ENCODE measurements at places on chromosomes 4 and X.

- no peak for DNase-seq
Measured at GRCh38 chr4:13548059-13548983, 4.0 kb upstream of the NKX3-2 start.

DNA sequence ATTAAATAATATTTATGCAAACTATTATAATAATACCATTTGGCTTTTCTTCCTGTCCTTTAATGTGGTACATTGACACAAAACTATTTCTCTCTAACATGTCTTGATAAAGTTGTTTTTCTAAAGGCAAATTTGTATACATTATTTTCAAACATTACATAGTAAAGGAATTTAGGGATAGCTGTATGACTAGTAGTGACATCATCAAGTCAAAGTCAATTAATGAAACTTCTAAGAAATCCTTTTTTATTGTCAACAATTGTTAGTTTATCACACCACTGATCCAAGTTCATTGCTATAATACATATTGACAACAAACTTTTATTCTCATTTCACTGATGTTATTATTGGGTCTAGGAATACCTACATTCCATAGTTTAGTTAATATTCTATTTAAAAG, 68.4 kb downstream of the TBCK start:
- DNase-seq: no peak

GRCh38 chrX:47566841-47567240, 5.8 kb downstream of the ARAF start:
- no peak for DNase-seq

DNA sequence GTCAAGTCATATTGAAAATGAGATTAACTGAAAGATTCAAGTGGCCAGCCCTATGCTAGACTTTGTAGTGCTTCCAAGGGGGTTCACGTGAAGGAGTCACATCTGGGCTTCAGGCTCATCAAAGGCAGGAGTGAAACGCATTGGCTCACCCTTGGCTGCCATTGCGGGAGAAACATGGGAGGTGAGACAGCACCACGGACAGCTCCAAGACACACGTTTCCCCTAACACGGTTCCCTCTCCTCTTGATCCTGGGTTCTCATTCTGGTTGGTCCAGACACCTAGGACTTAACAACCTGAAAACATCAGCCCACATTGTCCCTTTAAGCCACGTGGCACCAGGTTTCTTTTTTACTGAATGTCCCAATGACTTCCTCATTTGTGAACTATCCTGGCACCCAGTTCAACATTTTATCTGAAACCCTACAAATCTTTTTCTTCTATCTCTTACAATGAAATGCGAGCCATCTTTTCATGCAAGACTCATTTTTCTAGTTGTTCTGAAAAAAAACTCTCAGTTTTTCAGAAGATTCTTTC, 279.0 kb upstream of the VCX3A start:
- DNase-seq: no peak

DNA sequence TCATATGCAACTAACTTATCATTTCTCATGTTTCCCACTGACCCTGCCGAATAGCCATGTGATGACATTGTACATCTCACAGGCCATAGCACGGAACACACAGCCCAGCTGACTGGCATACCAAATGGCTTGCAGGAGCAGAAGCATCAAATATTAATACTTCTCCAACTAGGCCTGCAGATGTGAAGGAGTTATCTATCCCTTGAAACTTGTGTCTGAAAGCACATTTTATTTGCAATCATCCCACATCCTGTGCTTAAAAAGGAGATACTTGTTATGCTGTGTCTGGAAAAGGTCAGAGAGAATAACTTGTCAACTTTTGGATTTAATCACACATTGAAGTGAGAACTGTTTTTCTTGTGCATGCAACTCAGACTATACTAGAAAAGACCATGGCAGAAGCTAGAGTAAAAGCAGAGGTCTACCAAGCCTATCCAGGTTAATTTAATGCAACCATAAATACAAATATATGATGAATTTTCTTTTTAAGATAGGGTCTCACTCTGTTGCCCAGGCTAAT, 100.4 kb downstream of the IRF2 start:
- no peak for DNase-seq

DNA sequence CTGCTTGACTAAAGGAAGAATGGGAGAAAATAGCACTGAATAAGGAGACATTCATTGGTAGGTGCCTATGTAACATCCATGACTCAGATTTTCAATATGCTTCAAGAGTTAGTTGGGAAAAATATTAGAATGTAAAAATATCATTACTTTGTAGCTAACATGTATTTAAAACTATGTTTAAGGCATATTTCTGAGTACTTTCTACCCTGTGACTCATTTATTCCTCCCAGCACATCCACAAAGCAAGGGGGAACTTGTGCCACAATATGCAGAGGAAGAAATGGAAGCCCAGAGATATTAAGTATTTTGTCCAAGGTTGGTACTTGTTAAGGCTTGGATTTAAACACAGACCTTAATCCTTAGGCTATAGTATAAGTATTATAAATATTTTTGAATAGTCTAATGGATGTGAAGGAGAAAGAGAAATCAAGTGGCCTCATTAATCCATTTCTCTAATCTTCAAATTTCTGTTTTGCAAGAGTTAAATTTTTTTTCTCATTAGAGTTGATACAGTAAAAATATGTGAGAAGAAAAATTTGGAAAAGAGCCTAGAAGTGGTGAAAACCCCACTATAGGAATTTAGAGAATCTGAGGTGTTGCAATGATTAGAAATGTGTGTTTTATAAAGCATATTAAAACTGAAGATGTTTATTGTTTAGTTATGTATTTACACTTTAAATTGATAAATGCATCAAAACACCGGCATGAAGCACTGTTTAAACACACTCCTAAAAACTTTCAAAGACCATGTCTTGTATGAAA, 149.3 kb upstream of the GYPA start:
- DNase-seq: no peak

DNA sequence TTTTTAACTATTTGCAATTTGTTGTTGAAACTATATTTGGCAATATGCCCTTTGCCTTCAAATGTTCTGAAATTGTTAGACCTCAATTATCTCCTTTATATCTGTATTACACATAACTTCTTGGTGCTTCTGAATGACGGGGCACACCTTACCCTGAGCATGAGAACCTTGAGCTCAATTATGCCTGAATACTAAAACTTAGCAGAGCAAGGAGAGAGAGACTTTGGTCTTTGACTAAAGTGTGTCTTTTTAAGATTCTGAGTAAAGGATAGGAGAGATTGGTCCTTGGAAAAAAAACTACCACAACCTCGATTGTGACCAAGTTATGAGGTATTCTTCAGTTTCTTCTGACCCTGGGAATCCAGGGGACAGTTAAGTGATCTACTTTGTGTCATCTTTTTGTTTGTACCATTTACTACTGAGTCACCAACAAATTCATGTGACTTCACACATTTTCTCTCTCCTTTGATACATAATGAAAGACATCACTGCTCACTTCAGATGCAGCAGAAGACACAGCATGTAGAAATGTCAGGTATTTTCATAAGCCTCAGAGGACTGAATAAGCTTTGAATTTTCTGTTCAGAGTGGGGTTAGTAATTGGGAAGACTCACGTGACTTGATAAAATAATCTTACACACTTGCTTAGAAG, 51.4 kb downstream of the PTTG2 start:
- no peak for DNase-seq

DNA sequence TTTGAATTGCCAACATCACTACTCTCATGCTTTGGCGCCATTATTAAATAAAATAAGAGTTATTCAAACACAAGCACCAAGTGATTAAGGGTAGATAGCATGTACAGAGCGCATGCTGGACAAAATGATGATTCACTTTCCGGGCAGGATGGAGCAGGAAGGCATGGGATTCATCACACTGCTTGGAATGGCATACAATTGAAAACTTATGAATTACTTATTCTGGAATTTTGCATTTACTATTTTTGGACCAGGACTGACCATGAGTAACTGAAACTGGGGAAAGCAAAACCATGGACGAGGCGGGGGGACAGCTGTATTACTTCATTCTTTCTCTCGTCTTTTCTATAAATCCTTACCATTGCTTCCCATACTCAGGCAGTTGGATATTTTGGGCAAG, 28.5 kb upstream of the FGF5 start:
- no peak for DNase-seq

DNA sequence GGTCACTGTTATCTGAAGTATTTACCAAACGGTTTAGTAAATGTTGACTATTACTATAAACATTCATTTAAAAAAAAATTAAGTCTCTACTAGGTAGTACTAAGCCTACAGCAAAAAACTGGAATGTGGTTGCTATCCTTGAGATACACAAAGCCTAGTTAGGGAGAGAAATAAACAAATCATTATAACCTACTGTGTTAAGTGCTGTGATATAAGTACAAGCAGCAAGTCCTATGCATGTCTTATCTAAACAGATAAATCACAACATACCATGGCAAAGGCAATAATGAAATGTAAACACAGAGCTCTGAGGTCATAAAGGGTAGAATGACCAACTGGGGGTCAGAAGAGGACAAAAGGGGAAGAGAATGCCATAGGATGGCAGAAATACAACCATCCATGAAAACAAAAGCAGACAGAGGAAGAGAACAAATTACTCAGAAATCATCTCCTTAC, 92.2 kb downstream of the RNF150 start:
- DNase-seq: no peak

DNA sequence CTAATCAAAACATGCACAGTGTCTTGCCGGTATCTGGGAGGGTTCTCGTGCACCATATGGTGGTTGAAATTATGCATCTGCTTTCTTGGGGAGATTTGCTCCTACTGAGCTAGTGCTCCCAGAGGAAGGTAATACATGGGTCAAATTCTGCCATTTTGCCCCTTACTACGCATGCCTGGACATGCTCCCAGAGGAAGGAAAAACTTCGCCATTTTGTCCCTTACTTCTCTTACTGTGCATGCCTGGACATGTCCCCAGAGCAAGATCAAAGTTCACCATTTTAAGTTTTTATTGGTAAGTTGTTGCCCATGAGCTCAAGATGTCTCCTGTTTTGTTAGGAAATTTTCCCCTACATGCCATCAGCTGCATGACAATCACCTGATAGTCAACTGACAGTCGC, 252.1 kb upstream of the KLHL4 start:
- DNase-seq: no peak

DNA sequence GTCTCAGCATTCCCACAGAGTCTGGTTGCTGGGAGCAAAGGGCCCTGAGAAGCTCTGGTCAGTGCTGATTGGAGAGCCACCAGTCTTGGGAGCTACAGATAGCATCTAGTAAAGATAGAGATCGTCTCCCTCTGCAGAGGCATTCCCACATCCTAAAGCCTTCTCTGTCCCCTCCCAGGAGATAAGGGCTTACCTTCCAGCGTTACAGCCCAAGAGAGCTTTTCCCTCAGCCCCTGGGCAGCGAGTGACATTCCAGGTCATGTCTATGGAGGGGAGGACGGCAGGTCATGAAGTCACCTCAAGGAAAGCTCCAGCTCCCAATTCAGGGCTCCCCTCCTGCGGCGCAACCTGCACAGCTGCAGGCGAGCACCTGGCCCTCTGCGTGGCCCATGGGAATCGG, 29.9 kb downstream of the CLDN34 start:
- DNase-seq: no peak

DNA sequence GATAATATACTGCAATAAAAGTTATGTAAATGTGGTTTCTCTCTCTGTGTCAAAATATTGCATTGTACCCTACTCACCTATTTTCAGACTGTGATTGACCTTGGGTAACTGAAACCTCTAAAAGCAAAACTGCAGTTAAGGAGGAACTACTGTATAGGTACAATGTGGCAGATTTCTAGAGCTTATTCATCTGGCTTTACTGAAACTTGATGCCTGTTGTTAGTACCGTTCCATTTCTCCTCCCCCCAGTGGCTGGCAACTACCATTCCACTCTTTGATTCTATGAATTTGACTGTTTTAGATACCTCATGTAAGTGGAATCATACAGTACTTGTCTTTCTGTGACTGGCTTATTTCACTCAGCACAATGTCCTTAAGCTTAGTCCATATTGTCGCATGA, 61.9 kb downstream of the HOPX start:
- DNase-seq: no peak

- DNase-seq: no peak
Measured at GRCh38 chr4:16337936-16338335, 111.7 kb upstream of the TAPT1 start.

DNA sequence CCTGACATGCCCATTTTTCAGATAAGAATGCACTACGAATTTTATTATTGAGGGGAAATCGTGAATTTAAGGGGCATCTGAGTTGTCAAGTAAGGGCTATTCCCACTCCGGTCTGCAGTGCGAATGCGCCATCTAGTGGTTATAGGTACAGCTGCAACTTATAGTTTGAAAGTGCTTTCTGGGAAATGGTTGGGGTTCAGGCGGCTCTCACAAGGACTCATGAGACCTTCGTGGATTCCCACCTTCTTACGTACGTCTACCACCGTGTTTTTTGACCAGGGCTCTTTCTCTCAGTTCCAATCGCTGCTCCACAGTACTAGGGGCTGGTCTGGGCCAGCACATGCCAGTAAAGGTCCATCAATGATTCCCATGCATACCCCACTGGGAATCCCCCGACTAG, 12.3 kb downstream of the MSL3 start:
- DNase-seq: no peak

- DNase-seq: no peak
Measured at GRCh38 chr4:110287130-110287529, 88.7 kb upstream of the ELOVL6 start.

GRCh38 chrX:134324359-134324758, 87.4 kb downstream of the CCDC160 start:
- no peak for DNase-seq

GRCh38 chr4:55635282-55635681, 816 bp downstream of the NMU start:
- DNase-seq: no peak

DNA sequence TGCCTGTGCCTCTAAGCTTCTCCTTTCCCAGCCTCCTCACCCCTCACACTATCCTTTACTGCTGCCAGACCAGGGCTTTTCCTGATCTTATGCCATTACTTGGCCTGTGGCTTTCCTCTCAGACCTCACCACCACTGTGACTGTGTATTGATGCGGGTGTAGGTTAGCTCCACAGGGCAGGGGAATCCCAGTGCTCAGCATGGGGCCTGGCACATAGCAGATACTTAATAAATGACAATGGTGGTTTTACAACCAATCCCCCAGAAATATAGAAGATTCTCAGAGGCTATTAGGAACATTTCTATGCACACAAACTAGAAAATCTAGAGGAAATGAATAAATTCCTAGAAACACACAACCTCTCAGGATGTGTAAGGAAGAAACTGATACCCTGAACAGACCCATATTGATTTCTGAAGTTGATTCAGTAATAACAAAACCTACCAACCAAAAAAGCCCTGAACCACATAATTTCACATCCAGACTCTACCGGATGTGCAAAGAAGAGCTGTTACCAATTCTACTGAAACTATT, 129.6 kb upstream of the QRFPR start:
- DNase-seq: no peak

DNA sequence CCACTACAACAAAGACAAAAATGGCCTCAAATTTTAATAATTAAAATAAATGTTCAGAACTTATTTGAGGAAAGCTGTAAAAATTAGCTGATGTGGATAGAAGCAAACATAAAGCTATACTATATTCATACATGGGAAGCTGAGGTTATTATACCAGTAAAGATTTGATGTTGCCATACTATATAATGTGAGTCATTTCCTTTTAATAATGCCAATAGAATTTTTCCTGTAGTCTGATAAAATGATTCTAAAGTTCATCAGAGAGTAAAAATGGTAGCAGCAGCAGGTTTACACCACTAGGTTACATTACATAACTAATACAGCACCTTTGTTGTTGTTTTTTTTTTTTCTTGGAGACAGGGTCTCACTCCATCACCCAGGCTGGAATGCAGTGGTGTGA, 45.5 kb upstream of the CYP2U1 start:
- no peak for DNase-seq

GRCh38 chrX:13647709-13648212, 5.2 kb upstream of the TCEANC start:
- DNase-seq: peak; percentile 38

Measured in stimulated activated CD8-positive, alpha-beta memory T cell treated with anti-CD3 and anti-CD28 coated beads, Interleukin-4, amount 100 ng/mL, for 24 hours (primary cell).